ENCODE measurements at places on chromosomes 4 and X.

DNA sequence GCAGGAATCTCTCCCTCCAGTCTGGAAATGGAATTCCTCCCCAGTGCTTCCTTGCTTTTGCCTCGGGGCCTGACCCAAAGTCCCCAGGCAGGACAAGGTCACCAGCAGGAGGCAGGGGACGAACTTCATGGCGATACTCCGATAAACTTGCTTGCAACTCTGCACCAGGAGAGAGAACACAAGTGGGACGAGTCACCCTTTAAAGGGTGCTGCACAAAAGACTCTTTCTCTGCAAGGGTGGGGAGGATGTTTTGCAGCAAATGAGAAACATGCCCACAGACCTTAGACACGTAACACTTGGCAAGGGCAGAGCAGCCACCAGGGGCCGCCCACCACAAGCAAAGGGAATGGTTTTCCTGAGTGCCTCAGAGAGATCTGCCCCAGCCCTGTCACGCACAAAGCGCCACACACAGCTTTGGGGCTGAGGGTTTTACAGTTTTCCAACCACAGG, at the start of gene FGFBP2:
FGFBP2 (minus strand) TSS at position 175 of the 451 bp plus-strand sequence; CDS start at position 129, 46 bp downstream.
- no peak for DNase-seq

DNA sequence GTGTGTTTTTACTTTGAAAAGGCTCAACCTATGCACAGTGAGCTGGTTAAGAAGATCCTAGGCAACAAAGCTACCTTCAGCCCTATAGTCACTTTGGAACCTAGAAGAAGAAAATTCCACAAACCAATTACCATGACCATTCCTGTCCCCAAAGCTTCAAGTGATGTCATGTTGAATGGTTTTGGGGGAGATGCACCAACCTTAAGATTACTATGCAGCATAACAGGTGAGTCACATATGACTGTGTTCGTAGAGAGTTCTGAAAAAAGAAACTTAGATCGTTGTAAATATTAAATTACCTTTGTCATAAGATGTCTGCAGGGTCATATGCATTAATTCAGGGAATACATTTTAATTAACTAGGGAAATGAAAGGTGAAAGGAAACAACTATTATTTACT, 287.1 kb downstream of the ANK2 start:
- no peak for DNase-seq

DNA sequence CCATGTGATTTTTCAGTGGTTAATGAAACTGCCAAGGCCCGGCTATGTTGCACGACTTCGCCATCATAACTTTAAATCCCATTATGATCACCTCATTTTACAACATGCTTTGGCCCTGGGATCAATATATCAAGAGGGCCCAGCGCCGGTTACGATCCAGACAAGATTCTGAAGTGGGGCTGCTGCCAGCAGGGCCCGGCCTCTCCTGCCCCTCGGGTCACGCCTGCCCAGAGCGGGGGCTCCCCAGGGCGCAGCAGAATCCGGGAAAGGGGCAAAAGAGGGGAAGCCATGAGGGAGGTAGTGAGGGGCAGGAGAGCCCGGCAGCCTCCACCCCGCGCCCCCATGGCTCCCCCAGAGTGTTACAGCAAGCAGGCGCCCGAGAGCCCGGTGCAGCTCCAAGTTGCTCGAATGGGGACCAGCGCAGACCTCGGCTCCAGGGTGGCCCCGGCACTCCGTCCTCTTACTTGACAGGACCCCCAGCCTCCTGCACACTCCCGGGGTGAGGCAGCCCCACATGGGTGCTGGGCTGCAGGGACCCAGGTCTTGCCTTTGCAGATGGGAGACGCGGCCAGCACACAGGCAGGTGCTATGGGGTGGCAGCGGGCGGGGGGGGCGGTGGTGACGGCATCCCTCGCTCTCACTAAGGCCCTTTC, 129.8 kb upstream of the NKX1-1 start:
- no peak for DNase-seq

DNA sequence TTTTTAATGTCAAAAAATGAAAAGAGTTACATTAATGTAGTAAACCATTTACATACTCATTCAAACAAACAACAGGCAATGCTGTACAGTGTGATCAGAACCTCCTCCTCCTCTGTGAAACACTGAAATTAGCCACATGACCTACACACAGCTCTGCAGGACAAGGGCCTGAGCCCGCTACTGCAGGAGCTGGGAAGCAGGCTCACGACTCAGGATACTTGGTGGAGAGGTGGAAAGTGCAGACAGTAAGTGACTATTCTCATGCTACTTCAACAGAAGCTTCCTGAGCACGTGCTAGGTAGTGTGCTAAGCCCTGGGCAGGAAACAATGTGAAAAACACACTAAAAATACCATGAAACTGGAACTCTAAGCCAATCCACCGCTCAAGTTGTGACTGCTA, 56.8 kb downstream of the TAPT1 start:
- DNase-seq: no peak

GRCh38 chr4:113383111-113383785, 333.8 kb downstream of the ANK2 start:
- DNase-seq: no peak

DNA sequence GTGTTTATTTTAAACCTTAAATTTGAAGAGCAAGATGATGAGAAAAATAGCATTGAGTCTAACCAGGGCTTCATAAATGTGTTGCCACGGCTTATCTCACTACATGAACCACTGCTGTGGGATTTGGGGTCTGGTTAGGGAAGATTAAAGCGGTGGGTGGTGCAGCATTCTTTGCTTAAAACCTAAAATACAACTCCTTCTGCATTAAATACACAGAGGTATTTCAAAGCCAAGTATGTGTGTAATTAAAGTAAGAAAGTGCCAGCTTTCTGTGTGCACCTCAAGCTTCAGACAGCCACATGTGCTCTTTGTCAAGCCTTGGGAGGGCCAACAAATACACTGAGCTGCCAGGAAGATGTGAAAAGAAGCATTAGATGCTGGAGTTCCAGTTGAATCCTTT, 128.0 kb downstream of the CPE start:
- DNase-seq: no peak

DNA sequence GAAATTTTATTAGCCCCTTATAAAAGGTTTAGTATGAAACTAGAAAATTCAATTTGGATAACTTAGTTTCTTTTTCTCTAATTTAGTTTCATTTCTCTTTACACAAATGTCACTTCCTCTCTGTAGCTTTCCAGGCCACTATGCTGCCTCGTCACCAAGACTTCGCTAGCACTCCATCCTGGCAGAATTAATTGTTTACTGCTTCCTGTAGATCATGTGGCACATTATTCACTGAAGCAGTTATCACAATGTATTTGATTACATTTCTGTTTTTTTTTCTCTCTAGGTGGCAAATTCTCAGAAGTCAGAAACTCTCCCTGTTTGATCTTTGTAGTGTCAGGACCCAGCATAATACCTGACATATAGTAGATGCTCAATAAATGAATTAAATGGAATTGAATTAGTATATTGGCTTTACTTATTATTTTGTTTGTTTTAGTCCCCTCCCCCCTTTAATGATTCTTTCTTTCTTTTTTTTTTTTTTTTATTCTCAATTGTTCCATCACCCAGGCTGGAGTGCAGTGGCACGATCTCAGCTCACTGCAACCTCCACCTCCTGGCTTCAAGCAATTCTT, 9.3 kb upstream of the SAT1 start:
- no peak for DNase-seq

- DNase-seq: no peak
Observed at GRCh38 chr4:147332091-147332490, 148.8 kb upstream of the EDNRA start.

- no peak for DNase-seq
Observed at GRCh38 chr4:15765391-15765790, 12.7 kb upstream of the CD38 start.

DNA sequence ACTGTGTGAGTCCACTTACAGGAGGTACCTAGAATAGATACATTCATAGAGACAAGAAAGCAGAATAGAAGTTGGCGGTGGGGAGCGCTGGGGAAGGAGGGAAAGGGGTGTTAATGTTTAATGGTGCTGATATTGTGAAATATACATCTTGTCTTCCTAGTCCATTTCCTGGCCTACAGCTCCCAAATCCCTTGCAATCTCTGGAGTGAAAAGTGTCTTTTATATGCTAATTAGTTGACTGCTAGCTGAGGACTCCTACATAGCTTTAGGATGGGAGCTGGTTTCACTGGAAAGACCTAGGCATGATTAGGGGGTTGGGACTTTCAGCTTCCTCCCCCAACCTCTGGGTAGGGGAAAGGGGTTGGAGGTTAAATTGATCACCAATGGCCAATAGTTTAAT, 36.0 kb downstream of the FUNDC1 start:
- no peak for DNase-seq

DNA sequence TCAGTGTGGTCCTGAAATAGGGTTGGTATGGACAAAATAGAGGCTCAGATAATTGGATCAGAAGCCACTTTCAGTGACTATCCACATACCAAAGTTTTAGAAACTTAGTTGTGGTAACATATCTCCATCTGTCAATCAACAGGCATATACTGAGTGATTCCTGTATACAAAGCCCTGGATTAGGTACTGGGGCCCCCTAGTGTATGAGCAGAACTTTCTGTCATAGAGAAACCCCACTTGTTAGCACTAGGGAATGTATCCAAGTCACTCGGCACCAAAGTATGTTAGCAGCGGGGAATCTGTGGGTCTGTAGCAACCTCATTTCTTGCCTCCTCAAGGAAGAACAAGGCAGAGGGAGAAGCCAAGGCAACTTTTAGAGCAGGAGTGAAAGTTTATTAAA, 50.7 kb downstream of the MAP7D3 start:
- no peak for DNase-seq

DNA sequence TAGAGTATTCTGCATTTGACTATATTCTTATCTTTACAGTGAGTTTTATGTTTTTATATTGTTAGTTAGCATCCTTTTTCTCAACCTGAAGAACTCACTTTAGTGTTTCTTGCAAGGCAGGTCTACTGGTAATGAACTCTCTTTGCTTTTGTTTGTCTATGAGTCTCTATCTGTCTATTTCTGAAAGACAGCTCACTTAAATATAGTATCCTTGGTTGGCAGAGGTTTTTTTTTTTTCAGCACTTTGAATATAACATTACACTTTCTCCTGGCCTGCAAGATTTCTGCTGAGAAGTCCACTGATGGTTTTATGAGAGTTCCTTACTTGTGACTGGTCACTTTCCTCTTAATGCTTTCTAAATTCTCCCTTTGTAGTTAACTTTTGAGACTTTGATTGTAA, 32.8 kb upstream of the C4orf54 start:
- DNase-seq: no peak

DNA sequence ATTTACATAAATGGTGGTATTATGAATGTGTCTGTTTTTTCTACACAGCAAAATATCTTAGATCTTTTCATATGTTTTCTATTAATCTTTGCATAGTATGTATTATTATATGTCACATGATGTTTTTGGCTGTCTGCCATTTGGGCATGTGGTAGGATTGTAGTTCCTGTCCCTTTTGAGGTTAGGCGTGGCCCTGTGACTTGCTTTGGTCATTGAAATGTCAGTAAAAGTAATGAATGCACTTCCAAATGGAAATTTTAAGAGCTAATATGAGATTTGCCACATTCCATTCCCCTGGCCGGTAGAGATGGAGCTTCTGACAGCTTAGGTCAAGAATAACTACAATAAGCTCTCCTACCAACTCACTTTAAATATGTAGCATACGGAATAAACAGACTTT, 45.1 kb downstream of the JADE3 start:
- DNase-seq: no peak

All from glomerular endothelial cell (primary cell).